Naive thymus-derived CD4-positive, alpha-beta T cell (primary cell): ENCODE measurements at places on chromosomes 7 and 10. TPM values are rescaled to one million over a fixed set of nuclear protein-coding genes. Genes with fewer than 3 reads are reported as not detected.

GRCh38 chr7:4072161-4072925 lies 609.8 kb upstream of the FOXK1 start:
- H3K27ac ChIP-seq = no peak overlapping the region
- no peak for DNase-seq
- H3K4me3 ChIP-seq = no peak overlapping the region
- no peaks in the 10 kb centered on the region for H3K27me3 ChIP-seq
- H3K4me1 ChIP-seq = no peaks in the 10 kb centered on the region
- H3K36me3 ChIP-seq = no peaks in the 10 kb centered on the region

The SHH gene
- total RNA-seq = not detected

DNA sequence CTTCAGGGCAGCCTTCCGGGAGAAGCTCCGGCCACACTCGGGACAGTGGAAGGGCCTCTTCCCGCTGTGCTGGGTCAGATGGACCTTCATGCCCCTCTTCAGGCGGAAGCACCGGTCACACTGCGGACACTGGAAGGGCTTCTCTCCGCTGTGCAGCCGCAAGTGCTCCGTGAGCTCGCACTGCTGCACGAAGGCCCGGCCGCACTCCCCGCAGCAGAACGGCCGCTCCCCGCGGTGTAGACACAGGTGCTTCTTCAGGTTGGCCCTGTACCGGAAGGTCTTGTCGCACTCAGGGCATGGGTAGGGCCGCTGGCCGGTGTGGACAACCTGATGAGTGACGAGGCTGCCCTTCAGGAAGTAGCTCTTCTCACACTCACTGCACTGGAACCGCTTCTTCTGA lies 14.2 kb upstream of the ZNF786 start:
- H3K27ac ChIP-seq = no peak overlapping the region
- H3K27me3 ChIP-seq = no peaks in the 10 kb centered on the region
- DNase-seq = no peak
- no peaks in the 10 kb centered on the region for H3K36me3 ChIP-seq

The OR2F1 gene
- total RNA-seq = not detected
